Fibroblast of skin of back (primary cell): ENCODE measurements at places on chromosomes 13 and 19.
A peak's percentile ranks its signal among the peaks of the same experiment; 100 is the strongest.

- no peak for DNase-seq
Measured at GRCh38 chr19:55677572-55678028, 2.6 kb downstream of the EPN1 start.

- DNase-seq: peak; percentile 97
Measured at GRCh38 chr19:17311455-17312188, 2.3 kb downstream of the DDA1 start.

DNA sequence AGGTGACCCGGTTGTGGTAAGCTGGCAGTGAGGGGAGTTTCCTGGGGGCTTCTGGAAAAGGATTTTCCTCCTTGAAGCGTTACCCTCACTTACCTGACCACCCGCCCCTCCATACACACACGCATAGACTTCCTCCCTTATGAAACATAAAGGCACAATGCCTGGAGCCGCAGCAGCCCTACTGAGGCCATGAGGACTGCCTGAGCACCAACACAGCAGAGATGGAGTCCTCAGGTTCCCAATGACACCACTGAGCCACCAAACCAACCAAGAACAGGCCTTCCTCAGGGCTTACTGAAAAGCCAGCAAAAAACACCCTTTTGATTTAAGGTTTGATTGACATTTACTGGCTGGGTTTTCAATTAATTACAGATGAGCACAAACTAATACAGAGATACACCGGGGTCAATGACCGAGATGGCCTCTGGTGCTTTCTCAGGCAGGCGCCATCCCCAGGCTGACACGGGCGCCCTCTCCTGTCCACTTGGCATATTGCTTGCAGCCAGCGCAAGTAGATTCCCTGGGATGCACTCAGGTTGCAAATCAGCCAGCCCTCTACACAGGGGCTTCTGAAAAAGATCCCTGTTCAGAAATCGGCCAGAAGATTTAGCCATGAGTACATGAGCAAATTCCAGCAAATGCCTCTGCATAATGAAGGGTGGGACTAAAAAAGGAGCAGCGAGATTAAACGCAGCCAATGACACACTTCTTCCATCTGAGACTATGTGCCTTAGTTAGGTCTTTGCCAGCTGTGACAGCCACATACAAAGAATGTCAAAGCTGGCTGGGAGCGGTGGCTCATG, 14.8 kb downstream of the OPA3 start:
- DNase-seq: peak; percentile 29

DNA sequence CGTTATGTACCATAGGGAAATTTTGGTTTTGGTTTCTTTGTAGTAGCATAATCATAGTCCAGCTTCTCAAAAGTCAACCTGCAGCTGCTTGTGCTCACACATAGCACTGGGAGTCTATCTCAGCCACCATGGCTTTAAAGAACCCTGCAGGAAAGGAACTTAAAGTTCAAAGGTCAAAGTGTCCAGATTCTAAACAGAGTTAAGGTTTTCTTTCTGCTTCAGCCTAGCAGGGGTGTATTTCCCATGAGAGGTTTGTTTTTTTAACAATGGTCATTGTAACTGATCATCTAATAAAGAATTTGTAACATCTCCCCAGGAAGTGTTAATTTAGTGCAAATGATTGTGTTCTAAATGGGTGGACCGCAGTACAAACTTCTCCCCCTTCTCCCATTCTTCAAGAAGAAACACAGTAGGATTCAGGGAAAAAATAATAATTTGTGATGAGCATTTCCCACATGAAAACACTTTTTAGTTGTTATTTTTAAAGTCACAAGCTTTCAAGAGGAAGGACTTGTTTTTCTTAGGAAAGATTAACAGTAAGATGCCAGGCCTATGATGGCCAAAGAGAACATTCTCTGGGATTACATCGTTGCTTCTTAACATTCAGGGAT, 168.0 kb downstream of the EFNB2 start:
- DNase-seq: peak; percentile 61

- DNase-seq: no peak
Measured at GRCh38 chr13:75170311-75170710, 311.7 kb downstream of the TBC1D4 start.

GRCh38 chr13:34155931-34156607, 338.1 kb downstream of the RFC3 start:
- DNase-seq: peak; percentile 7
